ENCODE measurements at places on chromosomes 5 and 9.

- DNase-seq, result no peak
Observed at GRCh38 chr5:159224471-159224870, 15.1 kb upstream of the RNF145 start.

- DNase-seq, result no peak
Observed at GRCh38 chr5:43702815-43703214, 99.8 kb downstream of the NNT start.

DNA sequence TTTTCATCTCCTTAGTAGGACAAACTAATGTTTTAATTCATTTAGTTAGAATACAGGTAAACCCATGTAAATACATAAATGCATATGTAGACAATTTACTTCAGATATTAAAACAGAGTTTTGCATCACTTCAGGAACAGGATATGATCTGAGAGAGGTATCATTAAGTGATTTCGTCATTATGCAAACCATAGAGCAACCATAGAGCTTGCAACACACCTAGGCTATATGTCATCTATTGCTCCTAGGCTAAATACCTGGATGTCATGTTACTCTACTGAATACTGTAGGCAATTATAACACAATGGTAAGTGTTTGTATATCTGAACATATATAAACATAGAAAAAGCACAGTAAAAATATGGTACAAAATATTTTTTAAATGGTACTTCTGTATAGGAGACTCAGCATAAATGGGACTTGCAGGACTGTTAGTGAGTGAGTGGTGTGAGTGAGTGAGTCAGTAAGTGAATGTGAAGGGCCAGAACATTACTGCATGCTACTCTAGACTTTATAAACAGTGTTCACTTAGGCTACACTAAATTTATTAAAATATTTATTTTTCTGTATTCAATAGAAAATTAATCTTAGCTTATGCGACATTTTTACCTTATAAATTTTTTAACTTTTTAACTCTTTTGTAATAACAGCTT, 1377.5 kb upstream of the CDH9 start:
- DNase-seq, result no peak

- no peak for DNase-seq
Observed at GRCh38 chr5:180648658-180649296, 623 bp downstream of the FLT4 start.

GRCh38 chr5:176486189-176486757, 38.1 kb downstream of the FAF2 start:
- no peak for DNase-seq

- DNase-seq, result no peak
Observed at GRCh38 chr9:111926421-111926875, 29.8 kb downstream of the UGCG start.

GRCh38 chr5:135423146-135423845, 23.9 kb downstream of the DCANP1 start:
- DNase-seq, result no peak

- DNase-seq, result no peak
Observed at GRCh38 chr5:136066661-136067271, 38.0 kb downstream of the TGFBI start.

DNA sequence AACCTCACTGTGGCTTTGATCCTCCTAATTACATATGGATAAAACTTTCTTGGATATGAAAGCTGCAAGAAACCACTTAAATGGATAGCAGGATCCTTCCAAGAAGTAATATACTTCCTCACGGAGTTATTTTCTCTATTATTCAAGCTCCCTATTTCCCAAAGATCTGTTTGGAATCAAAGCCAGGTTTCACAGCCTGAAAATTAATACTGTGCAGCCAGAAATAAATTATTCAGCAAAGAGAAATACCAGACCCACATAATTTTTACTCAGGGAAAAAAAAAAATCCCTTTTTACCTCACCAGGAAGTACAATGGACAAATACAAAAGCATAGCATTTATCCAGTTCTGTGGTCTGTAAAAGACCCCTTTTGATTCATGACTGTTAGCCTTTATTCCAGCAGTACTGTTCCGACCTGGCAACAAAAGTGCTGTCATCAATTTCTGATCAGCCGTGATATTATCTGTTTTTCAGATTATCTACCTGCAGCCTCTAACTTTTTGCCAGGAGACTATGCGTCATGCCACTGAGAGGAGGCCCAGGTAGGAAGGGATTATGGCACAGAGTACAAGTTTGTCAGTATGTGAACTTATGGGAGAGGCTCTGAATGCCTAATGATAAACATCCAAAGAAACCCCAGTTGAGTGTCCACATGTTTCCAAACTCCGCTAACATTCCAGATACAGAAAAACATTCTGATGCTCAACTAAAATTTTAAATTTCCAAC, 57.0 kb downstream of the FBN2 start:
- DNase-seq, result no peak

GRCh38 chr9:91207729-91208418, 153.8 kb downstream of the AUH start:
- DNase-seq, result no peak

DNA sequence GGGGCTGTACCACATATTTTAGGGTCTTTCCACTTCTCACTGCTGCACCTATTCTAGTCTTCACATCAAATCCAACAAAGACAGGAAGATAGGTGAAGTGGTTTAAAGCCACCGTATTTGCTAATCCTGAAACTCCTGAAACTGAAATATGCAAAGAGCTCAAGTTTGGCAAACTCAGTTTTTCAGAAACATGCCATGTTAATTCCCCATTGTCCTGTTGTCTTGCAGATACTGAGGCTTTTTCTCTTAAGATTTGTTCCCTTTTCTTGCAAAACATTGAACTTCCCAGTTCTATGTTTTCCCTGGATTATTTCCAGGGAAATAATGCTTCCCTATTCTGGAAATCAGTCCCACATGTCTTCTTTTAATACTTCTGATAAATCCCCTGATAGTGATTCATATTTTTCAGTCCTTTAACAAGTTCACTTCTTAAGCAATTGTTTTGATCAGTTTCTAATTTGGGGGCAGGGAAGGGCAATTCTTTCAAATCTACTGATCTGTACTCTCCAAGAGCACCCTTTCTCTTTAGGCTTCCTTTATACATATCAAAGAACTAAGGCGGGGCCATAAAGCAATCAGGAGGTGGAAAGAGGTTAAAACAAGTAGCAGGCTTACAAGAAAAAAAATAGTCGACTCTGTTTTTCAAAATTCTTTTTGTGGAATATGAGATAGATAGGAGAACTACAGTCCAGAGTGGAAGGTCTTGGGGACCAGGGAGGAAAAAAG, 648.5 kb downstream of the BNC2 start:
- DNase-seq, result no peak

- DNase-seq, result no peak
Observed at GRCh38 chr5:66558560-66558959, 37.6 kb upstream of the MAST4 start.

GRCh38 chr9:37753489-37754190, at the start of gene TRMT10B:
Gene TRMT10B (plus strand): TSS chr9:37753805. CDS start chr9:37761932, 8,127 bp downstream.
- peak; percentile 77 for DNase-seq

GRCh38 chr9:92561374-92562330, 25.9 kb upstream of the ECM2 start:
- no peak for DNase-seq

GRCh38 chr5:115389799-115390382, 93.4 kb upstream of the CCDC112 start:
- DNase-seq, result no peak

- no peak for DNase-seq
Observed at GRCh38 chr9:112028242-112029221, 131.9 kb downstream of the UGCG start.

DNA sequence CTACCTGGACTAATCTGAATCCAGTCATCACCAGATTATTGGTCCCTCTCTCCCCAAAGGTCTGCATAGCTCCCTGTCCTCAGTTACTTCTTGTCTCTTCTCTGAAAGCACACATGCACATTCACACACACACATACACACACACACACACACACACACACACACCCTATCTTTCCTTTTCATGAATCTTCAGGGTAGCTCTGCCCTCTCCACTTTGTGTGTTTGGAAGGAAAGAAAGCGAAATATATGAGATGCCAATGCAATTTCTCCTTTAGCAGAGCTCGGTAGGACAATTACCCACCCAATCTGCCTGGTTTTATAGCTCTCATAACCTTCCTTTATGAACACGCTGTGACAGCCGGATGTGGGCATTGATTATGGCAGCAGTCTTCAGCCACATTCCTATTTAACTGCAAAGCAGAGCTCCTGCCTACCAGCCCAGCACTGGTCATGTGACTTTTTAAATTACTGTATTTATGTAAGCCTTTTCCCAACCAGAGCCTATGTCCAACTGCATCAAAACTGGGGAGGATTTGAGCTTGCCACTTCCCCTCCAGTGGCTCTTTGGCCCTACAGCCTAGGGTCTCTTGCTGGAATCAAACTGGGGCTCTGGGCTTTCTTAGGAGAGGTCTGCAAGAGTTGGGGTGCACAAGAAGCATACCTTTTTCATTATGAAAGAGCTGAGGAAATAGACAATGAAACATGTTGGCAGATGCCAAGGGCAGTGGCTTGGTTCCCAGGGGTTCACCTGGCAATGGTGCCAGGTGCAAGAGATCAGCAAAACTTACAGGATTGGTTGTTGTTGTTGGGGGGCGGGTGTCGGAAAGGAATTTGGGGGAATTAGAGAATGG, 20.8 kb upstream of the MATR3 start:
- DNase-seq, result no peak

GRCh38 chr5:147055089-147055826, 176.7 kb upstream of the PPP2R2B start:
- no peak for DNase-seq

DNA sequence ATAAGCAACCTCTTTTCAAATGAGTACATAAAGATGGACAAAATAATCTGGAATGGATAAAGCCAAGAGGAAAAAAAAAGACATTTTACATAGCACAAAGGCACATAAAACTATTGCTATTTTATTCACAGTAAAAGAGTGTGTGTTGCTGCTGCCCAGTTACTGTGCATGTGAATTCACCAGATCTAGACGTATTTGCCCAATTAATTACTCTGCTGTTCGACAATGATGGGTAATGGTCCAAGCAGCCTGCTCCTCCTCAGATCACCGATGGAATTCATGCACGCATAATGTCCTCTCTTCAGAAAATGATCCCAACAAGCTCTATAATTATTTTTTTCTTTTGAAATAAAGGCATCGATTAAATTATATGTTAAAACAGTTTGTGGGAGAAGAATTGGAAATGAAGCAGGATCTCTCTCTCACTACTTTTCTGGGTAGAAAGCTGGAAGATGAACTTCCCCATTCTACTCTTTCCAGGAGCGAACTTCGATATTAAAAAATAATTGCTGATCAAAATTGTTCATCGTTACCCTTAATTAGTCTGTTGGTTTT, 357.4 kb upstream of the CCNH start:
- DNase-seq, result no peak

DNA sequence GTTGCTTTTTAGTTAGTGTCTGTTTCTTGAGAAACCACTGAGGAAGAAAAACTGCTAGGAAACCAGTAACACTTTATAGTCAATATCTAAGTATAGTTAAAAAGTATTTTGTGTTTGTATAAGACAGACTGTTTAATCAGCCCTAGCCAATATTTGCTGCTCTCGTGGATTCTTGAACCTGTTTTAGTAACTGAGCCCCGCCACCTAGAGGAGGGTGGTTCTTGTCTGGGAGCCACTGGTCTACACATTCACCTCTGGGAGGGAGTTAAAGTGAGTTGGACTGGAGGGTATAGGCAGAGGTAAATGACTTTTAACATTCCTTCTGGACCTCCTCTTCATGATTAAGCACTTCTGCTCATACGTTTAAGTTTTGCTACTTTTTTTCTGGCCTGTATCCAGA, 117.2 kb downstream of the SPATA31D1 start:
- no peak for DNase-seq

DNA sequence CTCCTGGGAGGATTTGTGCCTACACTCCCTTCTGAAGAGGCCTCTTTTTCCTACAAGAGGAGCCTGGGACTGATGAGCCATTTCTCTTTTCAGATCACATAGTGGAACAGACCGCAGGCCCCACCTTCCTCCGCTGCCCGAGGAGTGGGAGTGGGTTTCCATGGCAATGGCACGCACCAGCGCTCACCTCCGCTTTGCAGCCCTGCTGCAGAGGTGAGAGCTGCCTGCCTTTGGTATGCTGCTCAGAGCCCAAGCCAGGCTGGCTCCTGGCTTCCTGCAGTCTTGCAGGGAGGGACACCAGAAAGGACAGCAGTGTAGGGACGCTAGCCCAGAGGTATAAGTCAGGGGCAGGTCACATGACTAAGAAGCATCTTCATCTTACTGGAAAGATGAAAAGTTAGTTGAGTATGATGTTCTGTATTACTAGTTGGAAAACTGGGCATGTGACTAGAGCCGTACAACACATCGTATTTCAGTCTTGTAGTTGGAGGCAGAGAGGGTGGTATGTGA, 12.4 kb downstream of the PTTG1 start:
- peak; percentile 69 for DNase-seq

GRCh38 chr9:130554606-130555005, 24.8 kb upstream of the FUBP3 start:
- no peak for DNase-seq

DNA sequence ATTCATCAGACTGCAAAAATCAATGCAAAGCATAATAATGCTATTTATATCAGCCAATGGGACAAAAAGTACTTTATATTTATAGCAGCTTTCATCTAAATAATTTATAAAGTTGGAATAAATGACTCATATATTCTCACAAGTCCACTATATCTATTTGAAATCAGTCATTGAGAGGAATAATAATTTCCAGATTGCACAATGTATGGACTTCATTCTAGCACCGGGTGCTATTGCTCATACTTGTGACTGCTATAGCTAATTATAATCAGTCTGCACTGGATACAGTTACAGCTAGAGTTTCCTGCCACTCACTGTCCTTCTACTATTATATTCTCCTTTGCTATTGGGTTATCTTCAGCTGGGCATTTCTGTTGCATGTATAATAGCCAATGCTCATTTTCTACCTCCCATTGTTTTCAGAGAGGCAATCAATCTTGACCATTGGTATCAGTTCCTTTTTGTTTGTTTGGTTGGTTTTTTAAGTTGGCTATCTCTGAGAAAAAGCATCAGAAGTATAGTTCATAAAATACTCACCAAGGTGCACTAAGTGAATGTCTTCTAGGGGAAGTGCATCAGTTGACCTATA, 1.9 kb downstream of the CDH18 start:
- no peak for DNase-seq

- DNase-seq, result no peak
Observed at GRCh38 chr9:101465326-101465915, 29.8 kb upstream of the ALDOB start.

GRCh38 chr9:128155736-128156500, 4.1 kb upstream of the BBLN start:
- DNase-seq, result no peak

- DNase-seq, result no peak
Observed at GRCh38 chr9:98556511-98556910, 152.2 kb downstream of the GABBR2 start.

DNA sequence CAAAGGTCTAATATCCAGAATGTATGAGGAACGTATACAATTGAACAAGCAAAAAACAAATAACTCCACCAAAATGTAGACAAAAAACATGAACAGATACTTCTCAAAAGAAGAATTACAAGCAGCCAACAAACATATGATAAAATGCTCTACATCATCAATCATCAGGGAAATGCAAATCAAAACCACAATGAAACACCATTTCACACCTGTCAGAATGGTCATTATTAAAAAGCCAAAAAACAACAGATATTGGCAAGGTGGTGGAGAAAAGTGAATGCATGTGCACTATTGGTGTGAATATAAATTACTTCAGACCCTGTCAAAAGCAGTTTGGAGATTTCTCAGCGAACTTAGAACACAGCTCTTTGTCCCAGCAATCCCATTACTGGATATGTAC, 313.8 kb downstream of the ARRDC3 start:
- no peak for DNase-seq
